ENCODE measurements at places on chromosomes 12 and 14. TPM values are rescaled to one million over a fixed set of nuclear protein-coding genes. Genes with fewer than 3 reads are reported as not detected.

Gene NEMF
- total RNA-seq: 63.0 TPM

Gene OTX2
- 8.2 TPM for total RNA-seq

Gene LBHD2
- total RNA-seq: not detected

Gene IL26
- total RNA-seq: not detected

Gene KRT4
- not detected for total RNA-seq

Gene RDH16
- 0.32 TPM for total RNA-seq

Gene KERA
- not detected for total RNA-seq

Gene EIF2S3B
- 6.0 TPM for total RNA-seq

Gene IQSEC3
- total RNA-seq: 0.46 TPM

Gene MGP
- not detected for total RNA-seq

Gene P2RX2
- total RNA-seq: not detected

Gene C12orf54
- 1.2 TPM for total RNA-seq

All from astrocyte (in vitro differentiated cells and primary cell).